Stimulated activated CD4-positive, alpha-beta T cell treated with anti-CD3 and anti-CD28 coated beads, Interleukin-15, amount 100 ng/mL, for 1 hour (primary cell): ENCODE measurements at places on chromosomes 2 and 18.
A peak's percentile ranks its signal among the peaks of the same experiment; 100 is the strongest.

DNA sequence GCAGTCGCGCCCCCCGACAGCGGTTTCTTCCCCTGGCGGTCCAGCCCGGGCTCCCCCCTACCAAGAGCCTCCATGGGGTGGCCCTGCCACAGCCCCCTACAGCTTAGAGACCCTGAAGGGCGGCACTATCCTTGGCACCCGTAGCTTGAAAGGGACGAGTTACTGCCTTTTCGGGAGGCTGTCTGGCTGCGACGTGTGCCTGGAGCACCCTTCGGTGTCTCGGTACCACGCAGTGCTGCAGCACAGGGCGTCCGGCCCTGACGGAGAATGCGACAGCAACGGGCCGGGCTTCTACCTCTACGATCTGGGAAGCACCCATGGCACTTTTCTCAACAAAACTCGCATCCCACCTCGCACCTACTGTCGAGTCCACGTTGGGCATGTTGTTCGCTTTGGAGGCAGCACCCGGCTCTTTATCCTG, 475 bp downstream of the SLC4A1AP start:
- DNase-seq, result no peak

GRCh38 chr2:44964752-44965236, 23.3 kb downstream of the SIX3 start:
- no peak for DNase-seq

- no peak for DNase-seq
Observed at GRCh38 chr2:191020742-191021381, 6.9 kb upstream of the STAT1 start.

DNA sequence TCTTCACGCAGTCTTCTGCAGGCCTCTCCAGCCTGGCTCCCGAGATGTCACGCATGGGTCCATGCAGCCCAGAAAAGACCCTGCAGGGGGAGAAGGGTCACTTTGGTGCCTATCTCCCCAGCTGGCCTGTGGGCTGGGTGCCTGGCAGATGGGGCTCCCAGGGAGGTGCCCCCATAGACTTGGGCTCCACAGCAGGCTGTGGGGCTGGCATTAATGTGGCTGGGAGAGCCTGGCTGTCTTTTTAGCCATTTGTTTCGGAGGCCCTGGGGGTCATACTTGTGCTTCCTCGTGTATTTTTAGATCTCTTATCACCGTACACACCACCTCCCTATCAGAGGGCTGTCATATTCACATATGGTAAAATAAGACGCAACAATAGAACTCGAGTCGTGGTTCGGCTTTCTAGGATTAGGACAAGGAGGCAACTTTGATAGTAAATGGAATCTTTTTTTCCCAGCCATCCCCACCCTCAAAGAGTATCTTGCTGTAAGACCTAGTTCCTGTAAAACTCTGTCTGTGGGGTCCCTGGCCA, 74.5 kb downstream of the LRRFIP1 start:
- DNase-seq, result no peak

GRCh38 chr18:56127322-56128099, 510.9 kb downstream of the TXNL1 start:
- DNase-seq, result no peak

- DNase-seq, result no peak
Observed at GRCh38 chr2:120963997-120964705, 228.5 kb downstream of the GLI2 start.

GRCh38 chr2:128536925-128537620, 218.4 kb upstream of the HS6ST1 start:
- DNase-seq, result no peak

DNA sequence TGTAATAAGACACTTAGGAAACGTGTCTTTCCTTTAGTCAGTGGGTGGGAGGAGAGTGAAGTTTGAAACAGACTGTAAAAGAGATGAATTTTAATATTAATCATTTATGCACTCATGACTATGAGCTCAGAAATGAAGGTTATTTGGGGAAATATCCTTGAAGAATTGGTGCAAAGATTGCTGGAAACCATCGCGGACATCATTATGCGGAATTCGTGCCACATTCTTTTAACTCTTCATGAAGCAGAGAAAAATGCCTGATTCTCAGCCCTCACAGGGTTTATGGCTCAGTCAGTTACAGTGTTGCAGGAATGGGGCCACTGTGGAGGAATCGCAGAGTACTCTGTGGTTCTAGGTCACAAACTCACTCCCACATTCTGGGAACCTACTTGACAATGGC, 109.7 kb downstream of the RGPD3 start:
- no peak for DNase-seq

GRCh38 chr2:74399785-74400184, 19.7 kb upstream of the DCTN1 start:
- DNase-seq, result no peak

- DNase-seq, result peak; percentile 12
Observed at GRCh38 chr2:232549655-232550353, 553 bp downstream of the TIGD1 start.

DNA sequence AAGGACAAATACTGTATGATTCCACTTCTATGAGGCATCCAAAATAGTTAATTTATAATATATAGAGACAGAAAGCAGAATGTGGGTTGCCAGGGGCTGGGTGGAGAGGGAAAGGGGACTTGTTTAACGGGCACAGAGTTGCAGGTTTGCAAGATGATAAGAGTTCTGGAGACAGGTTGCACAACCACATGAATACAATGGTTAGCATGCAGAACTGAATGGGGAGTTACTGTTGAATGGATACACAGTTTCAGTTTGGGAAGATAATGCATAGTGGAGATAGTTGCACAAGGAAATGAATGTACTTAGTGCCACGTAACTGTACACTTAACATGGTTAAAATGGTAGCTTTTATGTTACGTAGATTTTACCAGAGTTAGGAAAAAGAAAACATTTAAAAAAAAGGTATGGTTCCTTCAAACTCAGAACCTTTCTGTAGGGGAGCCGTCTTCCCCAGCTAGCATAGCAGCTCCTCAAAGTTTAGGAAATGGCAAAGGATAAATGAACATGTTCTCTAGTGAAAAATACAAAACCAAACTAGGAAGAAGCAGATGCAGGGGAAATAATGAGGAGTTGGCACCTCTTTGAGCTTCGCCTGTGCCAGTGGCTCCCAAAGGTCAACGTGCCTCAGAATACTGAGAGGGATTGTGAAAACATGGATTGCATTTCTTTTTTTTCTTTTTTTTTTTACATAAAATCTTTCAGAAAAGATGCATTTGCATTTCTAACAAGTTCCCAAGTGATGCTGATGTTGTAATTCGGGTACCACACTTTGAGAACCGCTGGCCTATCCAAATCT, 95.2 kb downstream of the ZCCHC2 start:
- no peak for DNase-seq

GRCh38 chr2:33307659-33308270, 168.7 kb upstream of the RASGRP3 start:
- no peak for DNase-seq

DNA sequence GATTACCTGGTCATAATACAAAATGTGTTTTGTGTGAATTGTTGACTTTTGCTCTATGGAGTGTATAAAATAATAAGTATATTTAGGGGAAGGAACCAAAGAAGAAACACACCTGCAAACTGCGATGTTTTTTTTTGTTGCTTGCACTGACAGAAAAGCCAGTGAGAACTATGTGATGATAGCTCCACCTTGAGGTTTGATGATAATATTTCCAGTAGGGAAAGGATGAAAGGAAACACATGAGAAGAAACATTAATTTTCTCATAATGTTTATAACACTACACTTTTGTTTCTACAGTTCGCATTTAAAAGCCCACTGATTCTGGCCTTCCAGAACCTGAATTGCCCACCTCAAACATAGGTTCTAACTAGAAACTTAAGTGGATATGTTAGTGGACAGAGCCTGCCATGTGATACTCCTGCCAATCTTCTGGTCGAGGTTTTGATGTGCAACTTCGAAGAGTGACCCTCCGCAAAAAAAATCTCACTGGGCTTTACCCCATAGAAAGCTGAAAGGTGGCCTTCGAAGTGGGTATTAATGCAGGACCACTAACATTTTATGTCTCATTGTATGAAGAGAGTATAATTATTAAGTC, 476.4 kb upstream of the SPHKAP start:
- no peak for DNase-seq

- DNase-seq, result no peak
Observed at GRCh38 chr2:44642123-44642857, 280.5 kb downstream of the CAMKMT start.

- peak; percentile 30 for DNase-seq
Observed at GRCh38 chr2:118882693-118883336, 35.4 kb upstream of the EN1 start.

GRCh38 chr2:225637259-225637658, 237.7 kb downstream of the NYAP2 start:
- DNase-seq, result no peak

- no peak for DNase-seq
Observed at GRCh38 chr2:191481305-191482070, 196.4 kb upstream of the NABP1 start.

DNA sequence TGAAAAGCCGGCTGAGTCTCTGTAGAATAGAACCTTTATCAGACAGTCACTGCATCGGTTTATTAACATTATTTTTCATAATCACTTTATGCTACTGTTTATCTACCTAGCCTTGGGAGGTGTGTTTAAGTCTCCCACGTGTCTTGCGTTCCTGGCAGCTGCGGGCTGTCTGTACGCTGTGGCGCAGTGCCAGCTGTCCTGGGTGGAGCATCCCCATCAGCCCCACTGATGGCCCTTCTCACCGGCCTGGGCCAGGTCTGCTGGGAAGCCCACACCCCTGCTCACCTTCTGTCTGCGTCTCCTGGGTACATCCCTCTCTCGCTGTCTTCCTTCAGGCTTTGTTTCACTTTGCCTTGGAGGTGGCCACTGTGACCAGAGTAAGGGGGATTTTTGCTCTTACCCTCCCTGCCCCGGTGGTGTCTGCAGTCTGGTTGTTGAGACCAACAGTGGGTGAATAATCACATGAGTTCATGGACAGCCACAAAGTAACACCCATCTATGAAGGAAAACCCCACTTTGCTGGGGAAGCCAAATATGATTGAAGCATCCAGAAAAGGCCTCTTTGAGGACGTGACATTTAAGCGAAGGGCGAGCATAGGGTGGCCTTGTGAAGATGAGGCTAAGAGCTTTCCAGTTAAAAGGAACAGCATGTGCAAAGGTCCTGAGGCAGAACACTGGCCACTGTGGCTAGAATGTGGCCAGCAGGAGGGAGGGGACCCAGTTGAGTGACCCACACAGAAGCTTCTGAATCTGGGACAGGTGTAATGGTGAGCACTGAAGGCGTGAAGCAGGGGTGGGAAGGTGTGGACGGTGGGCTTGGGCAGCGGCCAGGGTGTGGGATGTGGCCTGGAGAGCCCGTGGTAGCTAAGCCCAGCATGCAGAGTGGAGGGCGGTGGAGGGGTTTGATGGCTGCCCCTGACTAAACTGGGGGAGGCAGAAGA, 41.7 kb downstream of the RAMP1 start:
- DNase-seq, result no peak

GRCh38 chr2:148122788-148123187, 101.9 kb downstream of the MBD5 start:
- no peak for DNase-seq

GRCh38 chr2:38551746-38552145, 51.0 kb downstream of the HNRNPLL start:
- DNase-seq, result no peak

GRCh38 chr2:29004755-29005154, 23.7 kb downstream of the TOGARAM2 start:
- no peak for DNase-seq

GRCh38 chr18:36532394-36532793, 234.9 kb downstream of the FHOD3 start:
- no peak for DNase-seq

- DNase-seq, result no peak
Observed at GRCh38 chr2:193250389-193250788, 1055.7 kb upstream of the TMEFF2 start.

GRCh38 chr2:196367633-196368032, 196.3 kb upstream of the STK17B start:
- no peak for DNase-seq

- peak; percentile 94 for DNase-seq
Observed at GRCh38 chr2:135876066-135876711, at the start of gene MCM6. Gene MCM6, minus strand, starts transcription at chr2:135876443. Its CDS starts 78 bp downstream, at chr2:135876365.

- no peak for DNase-seq
Observed at GRCh38 chr2:185608799-185609198, 129.8 kb upstream of the FSIP2 start.

DNA sequence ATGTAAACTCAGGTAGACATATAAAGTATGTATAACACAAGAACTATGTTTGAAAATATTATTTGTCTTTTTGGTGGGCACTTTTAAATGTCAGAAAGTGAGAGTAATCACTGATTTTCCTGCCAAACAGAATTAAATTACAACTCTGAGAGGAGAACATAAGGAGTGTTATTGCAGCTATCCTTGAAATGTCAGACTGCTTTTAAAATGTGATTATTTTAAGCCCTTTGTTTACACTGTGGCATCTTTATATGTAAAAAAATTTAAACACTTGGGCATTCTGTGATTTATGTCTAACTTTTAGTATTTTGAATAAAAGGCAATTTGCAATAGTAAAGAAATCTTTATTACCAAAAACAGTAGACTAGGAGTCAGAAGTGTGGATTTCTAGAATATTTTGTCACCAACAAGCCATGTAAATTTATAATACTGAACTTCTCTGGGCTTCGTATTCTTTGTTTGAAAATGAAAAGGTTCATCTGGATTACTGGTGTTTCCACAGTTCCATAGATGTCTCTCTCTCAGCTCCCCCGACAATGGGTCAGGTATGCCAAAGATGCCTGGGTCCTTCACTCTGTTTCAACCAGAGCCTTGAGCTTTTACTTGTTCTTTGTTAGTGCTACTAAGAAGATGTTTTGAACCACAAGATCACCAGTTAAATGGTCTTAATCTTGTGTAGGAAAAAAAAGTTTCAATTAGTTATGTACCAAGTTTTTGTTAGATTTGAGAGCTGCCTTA, 38.8 kb downstream of the GULP1 start:
- no peak for DNase-seq

DNA sequence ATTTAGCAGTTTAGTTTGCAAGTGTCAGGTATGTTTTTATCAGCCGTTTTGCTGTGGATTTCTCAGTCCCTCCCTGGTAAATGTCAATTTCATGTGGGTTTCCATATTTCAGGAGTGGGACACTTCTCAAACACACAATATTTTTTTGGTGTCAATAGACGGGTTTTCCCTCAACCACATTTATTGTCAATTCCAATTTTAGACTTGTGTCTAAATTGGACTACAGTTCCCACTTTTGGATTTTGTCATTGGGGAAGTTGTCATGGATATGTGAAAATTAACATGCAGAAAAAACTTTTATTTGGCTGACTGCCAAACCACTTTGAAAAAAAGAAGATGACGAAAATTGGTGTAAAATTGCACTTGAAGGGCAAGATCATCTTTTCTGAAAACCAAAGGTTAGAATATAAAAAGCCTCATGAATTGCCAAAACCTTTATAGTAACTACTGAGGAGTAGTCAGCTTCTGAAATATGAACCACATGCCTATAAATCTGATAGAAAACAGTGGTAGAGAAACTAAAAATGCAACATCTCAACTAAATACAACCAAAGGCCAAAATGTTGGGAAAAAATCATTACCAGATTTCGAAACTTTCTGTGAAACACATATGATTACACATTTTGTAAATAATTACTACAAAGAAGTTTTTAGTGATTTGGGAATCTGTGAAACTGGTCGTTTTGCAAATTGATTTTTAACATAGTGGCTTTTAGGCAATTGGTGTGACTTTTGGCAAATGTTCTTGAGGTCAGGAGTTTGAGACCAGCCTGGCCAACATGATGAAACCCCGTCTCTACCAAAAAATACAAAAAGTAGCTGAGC, 106.4 kb downstream of the BCL2L11 start:
- DNase-seq, result no peak

- no peak for DNase-seq
Observed at GRCh38 chr2:177147834-177148445, 64.7 kb upstream of the HNRNPA3 start.
